ENCODE measurements at places on chromosomes 2 and 18.

- DNase-seq, result no peak
Observed at GRCh38 chr2:160906878-160907277, 253.3 kb upstream of the TANK start.

DNA sequence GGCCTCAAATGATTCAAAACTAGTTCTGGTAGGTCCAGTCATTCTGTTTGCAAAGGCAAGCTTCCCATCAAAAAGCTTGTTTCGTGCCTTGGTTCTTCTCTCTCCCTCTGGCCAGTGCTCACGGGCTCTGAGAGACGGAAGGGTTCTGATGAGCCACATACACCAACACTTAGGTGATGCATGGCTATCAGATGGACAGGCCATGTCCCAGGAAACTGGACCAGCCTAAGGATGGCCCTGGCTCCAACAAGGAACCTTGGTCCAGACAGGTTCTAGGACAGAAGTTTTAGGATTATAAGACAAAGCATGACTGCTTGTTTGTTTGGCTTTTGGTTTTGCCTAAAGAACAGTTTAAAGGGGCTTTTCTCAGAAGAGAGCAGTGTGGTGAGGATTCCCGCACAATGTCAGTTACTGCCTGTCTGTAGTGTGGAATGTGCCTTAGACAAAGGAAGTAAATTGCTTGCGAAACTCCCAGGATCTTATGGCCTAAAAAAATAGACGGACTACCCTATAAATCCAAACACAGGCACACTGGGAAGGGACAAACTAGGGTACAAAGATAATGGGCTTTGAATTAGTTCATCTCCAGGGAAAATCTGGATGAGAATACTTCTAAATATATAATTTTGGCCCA, 10.3 kb downstream of the CYP1B1 start:
- DNase-seq, result no peak

- DNase-seq, result no peak
Observed at GRCh38 chr2:95300450-95300849, 3.3 kb downstream of the KCNIP3 start.

- DNase-seq, result peak; percentile 93
Observed at GRCh38 chr2:63661076-63661475, 72.3 kb downstream of the MDH1 start.
